Activated CD4-positive, alpha-beta T cell treated with anti-CD3 and anti-CD28 coated beads, Interleukin-10, Interleukin-2, amounts not matched to agents 100 ng/mL and 50 ng/mL, durations not matched to agents 16 hours and 8 hours (primary cell): ENCODE measurements at places on chromosomes 3 and 15.
A peak's percentile ranks its signal among the peaks of the same experiment; 100 is the strongest.

DNA sequence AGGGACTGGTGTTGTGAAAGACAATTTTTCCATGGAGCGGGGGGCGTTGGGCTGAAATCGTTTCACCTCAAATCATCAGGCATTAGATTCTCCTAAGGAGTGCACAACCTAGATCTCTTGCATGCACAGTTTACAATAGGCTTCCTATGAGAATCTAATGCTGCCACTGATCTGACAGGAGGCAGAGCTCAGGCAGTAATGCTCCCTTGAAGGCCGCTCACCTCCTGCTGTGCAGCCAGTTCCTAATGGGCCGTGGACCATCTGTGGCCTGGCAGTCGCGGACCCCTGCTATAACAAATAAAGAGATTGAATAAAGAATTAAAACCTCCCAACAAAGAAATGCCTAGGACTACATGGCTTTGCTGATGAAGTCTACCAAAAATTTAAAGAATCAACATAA, 25.3 kb upstream of the ANKRD28 start:
- no peak for DNase-seq

DNA sequence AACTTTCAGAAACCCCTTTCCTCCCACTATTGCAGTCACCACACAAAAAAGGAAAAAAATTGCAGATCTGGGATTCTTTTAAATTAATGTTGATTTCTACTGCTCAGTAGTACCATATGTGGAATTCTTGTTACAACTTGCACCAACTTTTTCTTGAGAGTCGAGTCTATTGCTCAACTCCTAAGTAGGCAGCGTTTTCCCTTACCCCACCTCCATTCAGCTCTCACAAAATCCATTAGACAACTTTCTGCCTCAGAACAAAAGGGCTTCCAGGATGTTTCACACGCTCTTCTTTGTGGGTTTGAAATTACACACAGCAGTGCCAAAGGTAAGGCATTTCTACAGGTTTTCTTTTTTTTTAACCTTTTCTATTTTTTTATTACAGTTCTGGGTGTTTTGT, 179.5 kb downstream of the ANXA2 start:
- DNase-seq, result no peak

DNA sequence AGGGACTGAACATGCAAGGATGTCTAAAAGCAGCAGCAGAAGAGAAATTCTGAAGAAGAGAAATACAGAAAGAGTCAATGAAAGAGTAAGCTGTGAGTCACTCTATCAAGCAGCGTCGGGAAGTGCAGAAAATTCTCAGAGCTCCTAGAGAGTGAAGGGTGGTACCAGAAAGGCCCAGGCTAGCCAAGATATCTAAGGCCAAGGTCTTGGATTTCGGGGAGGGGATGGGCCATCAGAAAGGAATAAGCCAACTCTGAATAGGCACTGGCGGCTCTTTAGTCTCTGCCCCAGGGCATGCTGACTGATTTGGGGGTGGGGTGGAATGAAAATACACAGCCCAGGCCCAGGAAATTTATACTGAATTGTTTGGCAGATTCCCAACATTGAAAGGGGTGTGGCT, 70.8 kb downstream of the GPR156 start:
- no peak for DNase-seq

DNA sequence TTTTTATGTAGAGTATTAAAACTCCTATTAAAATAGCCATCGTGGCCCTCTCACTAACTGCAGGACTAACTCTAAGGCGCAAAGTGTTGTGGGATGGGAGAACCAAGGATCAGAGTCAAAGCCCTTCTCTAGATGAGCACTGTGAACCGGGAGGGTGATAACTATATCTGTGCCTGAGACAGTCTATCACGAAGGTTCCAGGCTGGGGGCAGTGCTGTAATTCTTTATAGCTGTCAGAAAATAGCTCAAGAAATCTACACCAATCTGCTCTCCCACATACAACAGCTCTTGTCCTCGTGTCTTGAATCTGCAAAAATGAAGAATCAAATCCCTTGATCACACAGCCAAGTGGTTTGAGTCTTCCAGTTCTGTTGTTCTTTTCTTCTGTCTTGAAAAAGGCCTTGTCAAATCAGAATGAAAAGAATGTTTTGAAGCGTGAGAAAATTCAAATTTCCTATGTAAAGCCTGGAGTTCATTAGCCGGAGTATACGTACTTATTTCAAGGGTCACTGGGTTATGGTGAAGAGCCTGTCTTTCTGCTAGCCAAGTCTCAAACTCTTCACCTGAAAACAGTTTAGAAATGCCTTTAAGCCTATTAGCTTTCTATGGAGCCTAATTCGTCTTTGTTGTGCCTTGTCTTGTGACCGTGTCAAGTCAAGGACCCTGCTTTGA, 185.3 kb upstream of the NECTIN3 start:
- DNase-seq, result no peak

- no peak for DNase-seq
Measured at GRCh38 chr3:162041622-162042021, 545.0 kb downstream of the OTOL1 start.

DNA sequence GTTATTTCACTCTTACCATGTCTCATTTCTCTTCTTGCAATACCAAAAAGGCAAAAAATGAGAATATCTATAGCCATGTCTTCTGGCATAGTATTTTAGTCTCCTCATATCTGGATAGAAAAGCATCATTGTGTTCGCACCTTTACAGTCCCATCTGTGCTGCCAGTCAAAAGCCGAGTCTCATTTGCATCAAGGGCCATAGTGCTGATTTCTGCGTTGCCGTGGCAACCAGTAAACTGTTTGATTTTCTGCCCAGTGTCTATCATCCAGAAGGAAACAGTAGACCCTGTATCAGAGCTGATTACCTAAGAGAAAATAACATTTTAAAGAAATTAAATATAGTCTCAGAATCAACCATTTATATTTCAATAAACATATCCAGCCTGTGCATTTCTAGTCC, 86.1 kb upstream of the SERPINI2 start:
- no peak for DNase-seq

GRCh38 chr3:12905316-12906071, 64.1 kb upstream of the RPL32 start:
- no peak for DNase-seq

DNA sequence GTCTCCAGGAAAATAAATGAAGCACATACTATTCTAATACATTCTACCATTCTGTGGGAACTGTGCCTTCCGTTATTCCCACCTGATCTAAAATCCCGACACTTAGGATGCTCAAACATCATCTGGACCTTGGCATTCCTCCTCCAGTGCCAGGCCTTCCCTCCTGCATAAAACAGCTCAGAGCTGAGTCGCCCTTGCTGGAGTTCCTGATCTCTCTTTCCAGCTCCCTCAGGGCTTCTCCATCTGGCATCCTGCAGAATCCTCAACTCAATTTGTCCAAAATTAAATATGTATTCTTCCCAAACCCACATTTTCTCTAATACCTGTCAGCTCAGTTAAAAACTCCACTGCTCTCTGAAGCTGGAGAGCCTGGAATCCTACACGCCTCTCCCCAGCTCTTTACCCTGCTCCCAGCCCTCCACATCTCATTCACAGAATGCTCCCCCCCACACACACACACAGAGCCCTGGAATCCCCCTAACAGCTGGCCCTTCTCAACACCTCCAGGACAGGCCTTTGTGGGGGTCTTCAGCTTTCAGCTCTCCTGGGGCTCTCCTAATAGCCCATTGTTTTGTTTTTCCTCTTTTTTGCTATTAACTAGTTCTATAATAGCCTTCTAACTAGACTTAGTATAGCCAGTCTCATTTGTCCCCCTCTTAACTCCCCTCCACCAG, 78.5 kb downstream of the HMG20A start:
- DNase-seq, result no peak

DNA sequence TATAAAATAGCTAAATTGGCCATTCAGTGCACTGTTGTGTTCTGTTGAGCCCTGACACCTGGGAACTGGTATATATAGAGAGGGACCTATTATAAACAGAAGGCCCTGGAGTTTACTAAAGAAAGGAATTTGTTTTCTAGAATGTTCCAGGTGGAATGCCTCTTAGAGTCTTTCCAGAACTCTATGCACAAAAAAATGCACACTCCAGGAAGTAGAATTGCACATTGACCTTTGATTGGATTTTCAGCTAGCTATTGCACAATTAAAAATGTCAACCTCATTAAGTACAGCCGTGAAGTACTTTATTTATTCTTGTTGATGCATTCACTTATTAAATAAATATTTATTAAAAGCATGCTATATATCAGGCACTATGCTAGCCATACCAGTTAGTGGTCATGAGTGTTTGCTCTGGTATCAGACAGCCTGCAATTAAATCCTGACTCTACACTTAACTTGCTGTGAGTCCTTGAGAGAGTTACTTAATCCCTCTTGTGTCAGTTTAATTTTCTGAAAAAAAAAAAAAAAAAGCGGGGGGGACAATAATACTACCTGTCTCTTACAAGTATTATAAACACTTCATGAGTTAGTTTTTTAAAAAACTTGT, 40.8 kb downstream of the NDUFB4 start:
- no peak for DNase-seq

GRCh38 chr3:154540950-154541604, 111.1 kb upstream of the GPR149 start:
- peak; percentile 1 for DNase-seq

DNA sequence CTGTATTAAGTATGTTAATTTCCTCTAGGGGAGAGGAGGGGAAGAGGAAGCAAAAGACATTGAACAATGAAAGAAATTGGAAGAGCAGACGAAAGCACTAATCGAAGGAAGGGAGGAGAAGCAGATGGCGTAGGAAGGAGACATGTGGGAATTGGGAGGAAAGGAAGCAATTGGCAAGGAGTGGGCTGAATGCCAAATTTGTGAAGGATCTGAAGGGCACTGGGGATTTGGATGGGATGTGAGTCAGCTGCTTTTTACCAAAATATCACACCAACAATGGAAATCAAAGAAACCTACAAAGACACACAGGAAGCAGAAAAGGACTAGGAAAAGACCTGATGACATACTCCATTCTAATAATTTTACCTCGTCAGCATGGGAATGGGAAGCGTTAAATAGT, 1029.8 kb downstream of the ROBO1 start:
- DNase-seq, result no peak

DNA sequence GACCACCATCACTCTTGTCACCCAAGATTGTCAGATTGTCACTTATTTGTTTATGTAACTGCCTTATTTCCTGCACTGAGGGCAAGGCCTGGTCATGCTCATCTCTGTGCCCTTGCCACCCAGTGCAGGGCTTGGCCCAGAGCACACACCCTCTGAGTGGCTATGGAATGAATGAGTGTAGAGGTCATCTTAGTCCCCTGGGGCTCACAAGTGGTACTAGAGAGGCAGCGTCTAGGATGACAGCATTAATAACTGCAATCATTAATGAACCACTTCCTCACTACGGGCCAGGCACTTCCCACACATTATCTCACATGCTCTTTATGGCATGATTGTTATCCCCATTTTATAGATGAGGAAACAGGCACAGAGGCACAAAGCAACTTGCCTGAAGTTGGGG, 117.0 kb downstream of the SMAD6 start:
- no peak for DNase-seq

GRCh38 chr15:81111018-81111417, 23.1 kb upstream of the CFAP161 start:
- no peak for DNase-seq

DNA sequence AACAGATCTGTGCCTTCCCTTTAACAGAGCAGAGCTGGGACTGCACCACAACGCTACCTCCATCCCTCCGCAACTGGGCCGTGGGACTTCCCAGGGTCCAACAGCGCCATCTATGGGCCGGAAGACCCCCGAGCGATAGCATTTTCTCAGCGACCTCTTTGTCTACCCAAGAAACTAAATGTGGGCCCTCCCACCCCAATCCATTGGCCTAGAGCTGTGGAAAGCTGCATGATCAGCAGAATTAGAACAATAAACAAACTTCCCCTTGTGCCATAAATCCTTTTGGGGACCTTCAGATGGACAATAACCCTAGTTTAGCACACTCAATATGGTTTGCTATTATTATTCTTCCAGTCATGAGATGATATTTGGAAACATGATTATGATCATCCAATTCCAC, 74.8 kb upstream of the NTRK3 start:
- DNase-seq, result peak; percentile 65

DNA sequence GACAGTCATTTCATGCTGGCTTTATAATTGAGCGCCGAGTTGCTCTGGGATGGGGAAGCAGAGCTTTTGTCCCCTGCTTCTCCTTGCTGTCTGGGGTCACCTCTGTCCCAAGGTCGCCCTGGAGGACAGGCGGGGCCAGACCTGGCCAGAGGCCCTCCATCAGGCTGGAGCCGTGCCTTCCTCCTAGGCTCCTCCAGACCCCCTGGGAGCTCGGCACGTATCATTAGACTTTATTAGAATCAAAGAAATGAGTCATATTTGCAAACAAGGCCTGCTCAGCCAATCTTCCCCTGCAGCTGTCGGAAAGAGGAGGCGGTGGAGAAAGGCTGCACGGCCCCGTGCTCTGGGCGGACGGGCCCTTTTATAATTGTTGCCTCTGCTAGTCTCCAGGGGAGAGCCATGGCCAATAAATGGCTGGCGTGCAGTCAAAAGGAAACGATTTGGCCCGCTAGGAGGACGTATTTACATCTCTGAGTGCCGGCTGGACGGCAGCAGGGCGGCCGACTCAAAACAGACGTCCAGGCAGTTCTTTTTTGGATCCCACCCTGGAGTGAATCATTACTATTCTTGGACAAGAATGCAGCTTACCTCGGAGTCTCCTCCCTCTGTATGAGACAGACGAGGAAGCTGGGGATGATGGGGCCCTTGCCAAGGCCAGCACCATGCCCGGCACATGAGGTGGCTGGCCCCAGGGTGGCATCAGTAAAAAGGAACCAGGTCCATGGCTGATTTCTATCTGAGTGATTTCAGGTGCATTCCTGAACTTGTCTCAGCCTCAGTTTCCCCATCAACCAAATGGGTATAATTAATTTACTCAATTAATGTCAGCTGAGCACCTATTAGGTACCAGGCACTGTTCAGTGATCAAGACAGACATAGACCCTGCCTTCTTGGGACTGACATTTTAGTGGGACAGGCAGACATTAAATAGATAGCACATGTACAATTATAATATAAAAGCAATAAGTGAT, 50.6 kb downstream of the SLC6A6 start:
- no peak for DNase-seq

GRCh38 chr3:160725338-160725737, 30.7 kb upstream of the PPM1L start:
- no peak for DNase-seq

DNA sequence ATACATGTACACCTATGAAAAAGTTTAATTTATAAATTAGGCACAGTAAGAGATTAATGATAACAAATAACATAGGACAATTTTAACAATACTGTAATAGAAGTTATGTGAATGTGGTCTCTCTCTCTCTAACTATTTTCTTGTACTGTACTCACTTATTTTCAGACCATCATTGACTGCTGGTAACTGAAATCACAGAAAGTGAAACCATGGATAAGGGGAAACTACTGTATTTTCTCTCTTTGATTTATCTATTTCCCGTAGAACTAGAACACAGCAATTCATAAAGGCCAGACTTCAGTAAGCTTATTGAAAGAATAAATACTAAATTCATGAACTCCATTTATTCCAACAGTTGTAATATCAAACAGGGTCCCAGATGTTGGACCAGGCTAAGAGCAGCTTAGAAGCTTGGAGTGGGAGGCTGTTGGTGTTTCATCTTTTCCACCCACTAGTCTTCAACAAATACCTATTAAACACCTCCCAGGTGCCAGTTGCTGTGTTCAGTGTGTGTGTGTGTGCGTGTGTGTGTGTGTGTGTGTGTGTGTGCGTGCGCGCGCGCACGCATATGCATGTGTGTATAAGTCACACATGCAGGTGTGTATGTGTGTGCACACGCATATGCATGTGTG, 235.4 kb downstream of the FOXP1 start:
- no peak for DNase-seq

- DNase-seq, result no peak
Measured at GRCh38 chr15:79067072-79067833, 23.3 kb downstream of the RASGRF1 start.
